Activated CD4-positive, alpha-beta T cell treated with anti-CD3 and anti-CD28 coated beads for 48 hours (primary cell): ENCODE measurements at places on chromosomes 7 and 10.

DNA sequence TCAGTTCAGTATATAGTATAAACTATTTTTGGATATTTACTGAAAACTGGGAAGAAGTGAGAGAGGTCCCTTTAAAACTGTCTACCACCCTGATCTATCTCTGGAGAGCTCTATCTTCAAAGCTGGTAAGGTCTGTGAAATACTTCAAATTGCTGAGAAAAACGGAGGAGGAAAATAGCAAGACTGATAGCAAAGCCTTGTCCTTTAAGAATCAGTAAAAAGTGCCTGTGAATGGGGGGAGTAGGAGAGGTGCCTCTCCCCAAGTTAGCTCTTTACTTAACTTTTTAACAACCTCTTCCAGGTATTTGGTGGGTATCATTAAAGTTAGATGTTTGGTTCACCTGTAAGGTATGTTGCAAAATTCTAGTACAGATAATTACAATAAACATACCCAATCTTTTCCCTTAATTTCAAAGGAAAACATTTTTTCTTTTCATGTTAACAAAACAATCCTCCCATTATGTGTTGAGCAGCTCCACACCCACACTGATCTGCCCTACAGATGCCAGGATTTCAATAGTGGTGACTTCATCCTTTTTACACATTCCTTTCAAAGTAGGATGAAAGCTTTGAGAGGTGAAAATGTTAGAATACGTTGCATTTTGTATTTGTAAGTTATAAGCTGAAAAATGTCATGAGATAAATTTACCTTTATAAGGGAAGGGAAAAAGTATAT is 149.2 kb downstream of the CRPPA start:
- no peak for DNase-seq

DNA sequence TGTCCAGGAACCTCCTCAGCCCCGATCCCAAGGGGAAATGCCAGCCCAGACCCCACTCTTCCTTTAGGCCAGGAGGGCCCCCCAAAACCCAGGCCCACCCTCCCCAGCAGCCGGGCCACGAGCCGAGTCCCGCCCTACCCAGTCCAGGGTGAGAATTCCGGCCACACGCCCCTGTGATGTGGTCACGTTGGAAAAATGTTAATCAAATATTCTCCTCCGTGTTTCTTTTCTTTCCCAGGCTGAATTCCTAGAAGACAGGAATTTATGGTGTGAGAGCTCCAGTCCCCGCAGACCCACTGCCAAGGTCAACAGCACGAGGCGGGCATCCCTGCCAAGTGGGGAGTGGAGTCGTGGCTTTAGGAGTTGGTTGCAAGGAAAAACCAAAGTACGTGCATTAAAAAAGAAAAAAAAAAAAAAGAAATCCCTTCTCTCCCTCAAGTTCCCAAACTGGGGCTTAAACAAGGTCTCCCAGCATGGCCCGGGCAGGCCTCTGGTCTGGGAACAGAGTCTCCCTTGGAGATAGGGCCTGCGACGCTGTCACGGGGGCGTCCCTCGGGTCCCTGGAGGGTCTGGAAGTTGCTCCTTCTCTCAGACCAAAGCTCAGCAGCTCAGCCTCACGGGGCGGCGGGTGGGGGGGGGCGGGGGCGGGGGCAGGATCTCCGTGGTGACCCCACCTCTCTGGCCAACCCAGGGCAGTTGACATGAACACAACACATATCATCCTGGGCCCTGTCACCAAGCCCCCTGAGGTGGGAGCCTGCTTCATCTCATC is 28.1 kb upstream of the ELN start:
- no peak for DNase-seq

GRCh38 chr7:33463131-33463530 is 333.8 kb downstream of the BBS9 start:
- DNase-seq: no peak

GRCh38 chr7:25537662-25538375 is 309.5 kb upstream of the NPVF start:
- DNase-seq: no peak

DNA sequence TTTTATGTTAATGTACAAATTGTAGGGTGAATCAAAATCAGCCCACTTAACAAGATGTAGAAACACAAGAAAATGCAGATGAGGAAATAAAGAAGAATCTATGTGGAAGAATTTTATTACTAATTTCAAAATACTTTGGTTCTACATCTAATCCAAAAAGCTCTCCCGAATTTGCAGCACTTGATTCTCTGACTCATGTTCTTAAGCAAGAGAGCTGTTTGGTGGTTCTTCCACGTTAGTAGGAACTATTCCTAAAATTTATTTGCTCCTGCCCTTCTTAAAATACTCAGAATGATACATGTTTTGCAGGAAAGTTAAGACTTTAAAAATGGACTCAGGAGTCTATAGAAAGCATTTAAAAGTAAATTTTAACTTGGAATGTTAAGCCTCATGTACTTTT is 91.8 kb downstream of the ZMYND11 start:
- DNase-seq: no peak

- DNase-seq: no peak
These were observed 105.9 kb downstream of the ARHGAP12 start for GRCh38 chr10:31822616-31823318.

- DNase-seq: no peak
These were observed 7.1 kb downstream of the NKX2-3 start for GRCh38 chr10:99539820-99540219.

GRCh38 chr10:118687472-118687871 is 67.3 kb downstream of the CACUL1 start:
- DNase-seq: no peak

DNA sequence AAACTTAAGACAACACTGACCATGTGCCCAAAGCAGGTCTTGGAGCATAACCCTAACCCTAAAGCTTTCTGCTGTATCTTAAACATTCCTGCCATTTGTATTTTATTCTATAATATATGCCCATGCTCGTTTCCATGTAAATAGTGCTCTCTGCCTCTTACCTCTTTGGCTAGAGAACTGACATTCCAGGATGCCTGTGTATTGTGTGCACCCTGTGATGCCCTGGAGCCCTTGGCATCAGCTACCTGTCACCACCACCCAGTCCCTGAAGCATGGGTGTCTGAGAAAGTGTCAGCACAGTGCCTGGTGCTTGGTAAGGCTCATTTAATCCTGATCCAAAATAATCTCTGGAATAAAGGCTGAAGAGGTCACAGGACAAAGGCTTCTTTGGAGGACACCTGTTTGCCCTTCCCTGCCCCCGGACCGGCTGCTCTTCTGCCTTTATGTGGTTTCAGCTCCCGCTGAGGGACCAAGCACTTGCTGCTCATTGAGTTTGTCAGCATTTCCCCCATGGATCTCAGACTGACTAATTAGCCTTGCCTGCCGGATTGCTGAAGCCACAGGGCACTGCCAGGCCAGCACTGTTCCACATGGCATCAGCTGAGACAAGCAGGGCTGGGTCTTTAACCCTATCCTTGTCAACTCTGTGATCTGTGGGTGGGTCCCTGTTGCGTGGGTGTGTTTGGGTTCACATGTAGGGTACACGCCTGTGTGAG is 139.1 kb upstream of the SORCS3 start:
- no peak for DNase-seq

DNA sequence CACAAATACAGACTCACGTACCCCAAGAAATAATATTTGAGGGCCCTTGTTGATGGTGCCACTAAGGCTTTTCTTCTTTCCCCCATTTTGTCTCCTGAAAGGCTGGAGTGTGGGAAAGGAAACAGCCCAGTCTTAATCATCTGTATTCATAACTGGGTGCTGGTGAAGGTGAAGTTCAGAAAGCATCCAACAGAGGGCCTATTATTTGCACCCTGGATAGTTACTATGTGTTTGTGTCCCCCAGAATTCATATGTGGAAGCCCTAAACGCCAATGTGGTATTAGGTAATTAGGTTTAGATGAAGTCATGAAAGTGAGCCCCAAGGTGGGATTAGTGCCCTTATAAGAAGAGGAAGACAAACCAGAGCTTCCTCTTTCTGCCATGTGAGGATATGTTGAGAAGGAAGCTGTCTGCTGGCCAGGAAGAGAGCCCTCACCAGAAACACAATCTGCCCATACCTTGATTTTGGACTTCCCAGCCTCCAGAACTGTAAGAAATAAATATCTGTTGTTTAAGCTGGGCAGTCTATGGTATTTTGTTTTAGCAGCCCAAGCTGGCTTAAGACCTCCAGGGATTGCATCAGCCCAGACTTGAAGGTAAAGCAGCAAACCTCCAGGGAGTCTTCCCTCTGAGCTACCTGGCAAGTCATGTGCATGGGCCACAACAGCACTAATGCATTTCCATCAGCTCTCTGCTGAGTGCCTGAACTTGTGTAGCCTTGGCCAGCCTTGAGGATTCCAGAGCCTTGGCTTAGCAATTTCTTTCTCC is 90.0 kb upstream of the ADRB1 start:
- DNase-seq: no peak

- no peak for DNase-seq
These were observed 20.5 kb downstream of the YKT6 start for GRCh38 chr7:44221231-44221791.

DNA sequence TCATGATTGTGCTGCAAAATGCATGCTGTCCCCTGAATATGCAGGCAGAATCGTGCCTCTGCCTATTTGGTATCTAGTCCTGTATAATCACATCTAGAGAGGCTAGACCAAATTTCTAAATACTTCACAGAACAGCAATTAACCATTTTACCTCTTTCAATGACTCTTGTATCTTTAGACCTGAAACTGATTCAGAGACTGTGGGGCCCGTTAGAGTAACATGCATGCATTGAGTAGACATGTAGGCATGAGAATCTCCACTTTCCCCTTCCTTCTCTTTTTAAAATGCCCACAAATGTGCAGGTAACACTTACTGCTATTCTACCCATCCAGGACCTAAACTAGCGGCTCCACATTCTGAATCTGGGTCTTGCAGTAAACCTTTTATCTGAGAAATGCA is 8.8 kb downstream of the ZNF92 start:
- DNase-seq: no peak

- no peak for DNase-seq
These were observed 15.3 kb downstream of the PLAU start for GRCh38 chr10:73926152-73926764.

DNA sequence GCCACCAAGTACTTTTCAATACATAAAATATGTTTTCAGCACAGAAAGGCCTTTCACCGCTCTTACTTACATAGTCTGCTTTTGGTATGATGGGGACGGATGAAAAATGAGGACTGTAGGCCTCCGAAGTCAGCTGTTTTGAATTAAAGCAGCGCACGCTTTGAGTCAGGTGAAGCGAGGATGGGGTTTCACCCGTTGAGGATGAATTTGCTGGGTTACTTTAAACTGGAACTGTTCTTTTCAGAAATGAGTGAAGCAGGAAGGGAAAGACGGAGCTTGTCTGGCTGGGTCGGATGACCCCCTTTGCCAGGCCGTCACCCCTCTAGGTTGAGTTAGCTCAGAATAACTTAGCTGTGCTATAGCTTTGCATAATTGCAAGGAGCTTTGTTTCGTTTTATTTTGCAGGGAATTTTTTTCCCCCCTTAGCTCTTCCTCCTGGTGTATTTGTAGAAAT is 40.0 kb downstream of the CUX1 start:
- DNase-seq: peak; percentile 18

- DNase-seq: no peak
These were observed 107.0 kb upstream of the KIF5B start for GRCh38 chr10:32163071-32163761.

GRCh38 chr10:59880019-59880717 is 26.2 kb downstream of the CCDC6 start:
- DNase-seq: no peak

DNA sequence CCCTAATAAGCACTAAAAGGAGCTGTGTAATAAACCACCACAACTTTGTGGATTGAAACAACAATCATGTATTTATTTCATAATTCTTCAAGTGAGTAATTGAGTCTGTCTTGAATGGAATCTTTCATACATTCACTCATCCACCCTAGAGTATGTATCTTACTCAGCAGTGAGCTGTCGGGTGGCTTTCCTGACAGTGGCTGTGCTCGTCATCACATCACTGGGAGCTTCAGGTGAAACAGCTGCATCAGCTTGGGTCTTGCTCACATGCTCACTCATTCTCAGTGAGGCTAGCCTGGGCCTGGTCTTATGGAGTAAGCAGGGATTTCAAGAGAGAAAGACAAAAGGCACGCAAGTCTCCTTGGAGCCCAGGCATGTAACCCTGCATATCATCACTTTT is 271.4 kb downstream of the POM121L12 start:
- no peak for DNase-seq

- DNase-seq: no peak
These were observed 57.5 kb downstream of the HDAC9 start for GRCh38 chr7:18552943-18553604.

DNA sequence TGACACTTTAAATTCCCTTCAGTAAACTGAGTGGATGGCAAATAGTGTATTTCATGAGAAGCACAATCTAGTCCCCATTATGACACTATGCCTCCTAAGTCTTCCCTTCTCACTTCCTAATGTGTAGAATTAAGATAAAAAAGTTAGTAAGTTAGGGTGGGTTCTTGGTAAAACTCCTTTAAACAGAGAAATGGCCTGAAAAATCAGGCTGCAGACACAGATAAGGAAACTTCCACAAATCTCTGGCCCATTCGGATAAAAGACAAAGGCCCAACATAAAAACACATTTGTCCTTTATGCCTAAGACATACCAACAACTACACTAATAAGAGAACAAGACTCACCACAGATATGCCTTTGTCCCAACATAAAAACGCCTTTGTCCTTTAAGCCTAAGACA is 21.5 kb downstream of the AKR1C8 start:
- no peak for DNase-seq

DNA sequence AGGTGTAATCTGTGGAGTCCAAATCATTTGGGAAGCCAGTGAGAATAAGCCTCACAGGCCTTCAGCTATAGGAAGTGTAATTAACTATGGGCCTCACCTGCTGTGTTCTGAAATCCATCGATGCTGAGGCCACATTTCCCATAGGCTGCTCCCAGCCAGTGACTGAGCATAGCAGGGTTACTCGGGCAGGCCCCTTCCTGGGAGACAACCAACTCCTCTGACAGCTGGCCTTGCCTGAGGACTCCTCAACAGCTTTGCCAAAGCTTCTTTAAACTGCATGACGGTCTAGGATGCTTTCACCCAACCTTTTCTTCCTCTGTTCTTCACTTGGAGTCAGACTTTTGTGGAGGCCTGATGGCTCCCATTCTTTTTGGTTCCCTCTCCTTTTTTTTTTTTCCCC is 63.8 kb upstream of the SMNDC1 start:
- DNase-seq: no peak

- DNase-seq: no peak
These were observed 8.8 kb upstream of the CNOT4 start for GRCh38 chr7:135518748-135519147.

DNA sequence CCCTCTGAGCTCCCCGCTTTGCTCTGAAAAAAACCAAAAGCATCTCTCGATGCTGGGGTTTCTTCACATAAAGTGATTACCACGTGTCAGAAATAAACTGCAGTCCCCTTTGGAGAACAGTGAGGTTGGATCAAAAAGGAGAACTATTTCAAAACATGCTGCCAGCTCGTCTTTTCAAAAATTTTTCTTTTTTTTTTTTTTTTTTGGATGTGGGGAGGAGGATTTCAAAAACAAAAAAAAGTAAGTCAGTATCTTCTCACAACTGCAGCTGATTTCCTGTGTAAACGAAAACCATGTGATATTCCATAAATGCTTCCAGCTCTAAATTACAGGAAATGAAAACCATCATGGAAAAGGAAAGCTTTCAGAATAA is 155.0 kb upstream of the LYZL2 start:
- DNase-seq: no peak
